Activated naive CD4-positive, alpha-beta T cell treated with anti-CD3 and anti-CD28 coated beads, Interleukin-2, amount 10 ng/mL, durations not matched to agents 5 hours and 36 hours (primary cell): ENCODE measurements at places on chromosomes 1 and 21. TPM values are rescaled to one million over a fixed set of nuclear protein-coding genes. Genes with fewer than 3 reads are reported as not detected.

OR10Z1 gene
- not detected for total RNA-seq

FCAMR gene
- not detected for total RNA-seq

KCNN3 gene
- total RNA-seq = 0.02 TPM

MROH7 gene
- total RNA-seq = not detected

ASPM gene
- total RNA-seq = 66.3 TPM

DESI2 gene
- total RNA-seq = 28.9 TPM

SLC9C2 gene
- not detected for total RNA-seq

OR6N1 gene
- not detected for total RNA-seq

C1orf56 gene
- 1.2 TPM for total RNA-seq

PLEKHN1 gene
- 3.8 TPM for total RNA-seq

ATP1A4 gene
- total RNA-seq = not detected

AQP10 gene
- total RNA-seq = not detected

RPL5 gene
- total RNA-seq = 1,189 TPM

FASLG gene
- total RNA-seq = 0.60 TPM

LCE2C gene
- total RNA-seq = not detected

DFFB gene
- 10.7 TPM for total RNA-seq

MPZ gene
- total RNA-seq = 6.1 TPM

SLC25A34 gene
- total RNA-seq = 1.9 TPM

DNAJC6 gene
- 1.3 TPM for total RNA-seq

KRTAP21-2 gene
- not detected for total RNA-seq

SLC45A1 gene
- 0.25 TPM for total RNA-seq
